Left renal cortex interstitium (tissue), 4 donors: ENCODE measurements at places on chromosomes 11 and 22. TPM values are rescaled to one million over a fixed set of nuclear protein-coding genes. Genes with fewer than 3 reads are reported as not detected.

CD82 gene
- 21.6 TPM for polyA plus RNA-seq

KRTAP5-11 gene
- not detected for polyA plus RNA-seq

LRRC4C gene
- 14.2 TPM for polyA plus RNA-seq

MS4A4A gene
- 6.8 TPM for polyA plus RNA-seq

MLC1 gene
- 0.78 TPM for polyA plus RNA-seq

THOC5 gene
- 17.3 TPM for polyA plus RNA-seq

CYB5R2 gene
- polyA plus RNA-seq, result 26.0 TPM
